ELR (cell line): ENCODE measurements at places on chromosomes 1 and 21.

DNA sequence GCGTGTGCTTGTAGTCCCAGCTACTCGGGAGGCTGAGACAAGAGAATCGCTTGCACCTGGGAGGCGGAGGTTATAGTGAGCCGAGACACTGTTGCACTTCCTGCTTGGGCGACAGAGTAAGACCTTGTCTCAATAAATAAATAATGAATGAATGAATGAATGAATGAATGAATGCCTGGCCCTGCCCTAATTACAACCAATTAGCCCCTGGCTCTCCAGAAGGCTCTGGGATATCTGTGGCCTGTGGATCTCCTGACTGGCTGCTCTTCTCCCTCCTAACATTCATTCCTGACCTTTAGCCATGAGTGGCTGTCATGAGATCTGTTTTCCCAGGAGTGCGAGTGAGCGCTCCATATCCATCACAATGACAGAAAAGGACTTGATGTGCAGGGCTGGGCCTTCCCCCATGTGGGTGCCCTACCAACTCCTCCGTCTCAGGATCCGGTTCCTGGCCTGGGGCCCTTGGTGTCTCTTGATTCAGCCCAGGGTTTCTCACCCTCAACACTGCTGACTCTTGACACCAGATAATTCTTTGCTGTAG, 243.6 kb upstream of the TMEM51 start:
- DNase-seq = no peak

DNA sequence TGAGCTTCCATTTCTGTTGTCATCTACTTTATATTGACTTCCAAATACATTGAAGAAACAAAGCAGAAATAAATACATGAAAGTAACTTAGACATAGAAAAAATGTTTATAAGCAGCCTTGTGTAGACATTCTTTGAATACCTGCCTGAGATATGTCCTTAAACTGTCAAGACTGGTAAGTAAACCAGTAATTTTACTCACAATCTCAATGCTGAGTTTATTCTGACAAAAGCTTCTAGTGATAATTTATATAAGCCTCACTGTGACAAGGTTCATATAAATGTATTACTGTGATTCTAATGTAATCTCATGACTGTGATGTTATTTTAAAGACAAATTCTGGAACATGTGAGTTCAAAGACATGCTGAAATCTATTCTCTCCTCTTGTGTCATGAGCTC, 516.7 kb upstream of the B3GALT2 start:
- no peak for DNase-seq

GRCh38 chr1:106406114-106406513, 650.4 kb upstream of the PRMT6 start:
- DNase-seq = no peak

DNA sequence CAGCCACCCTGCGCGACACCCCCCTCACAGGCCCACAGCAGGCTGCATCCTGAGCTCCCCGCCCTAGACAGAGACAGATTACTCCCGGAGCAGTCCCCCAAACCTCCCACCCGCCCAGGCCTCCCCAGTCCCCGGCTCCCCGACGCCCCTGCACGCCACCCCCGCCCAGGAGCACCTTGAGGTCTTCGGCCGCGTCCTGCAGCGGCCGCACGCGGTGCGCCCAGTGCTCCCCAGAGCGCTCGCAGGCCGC, 731 bp downstream of the TRIM11 start:
- no peak for DNase-seq

DNA sequence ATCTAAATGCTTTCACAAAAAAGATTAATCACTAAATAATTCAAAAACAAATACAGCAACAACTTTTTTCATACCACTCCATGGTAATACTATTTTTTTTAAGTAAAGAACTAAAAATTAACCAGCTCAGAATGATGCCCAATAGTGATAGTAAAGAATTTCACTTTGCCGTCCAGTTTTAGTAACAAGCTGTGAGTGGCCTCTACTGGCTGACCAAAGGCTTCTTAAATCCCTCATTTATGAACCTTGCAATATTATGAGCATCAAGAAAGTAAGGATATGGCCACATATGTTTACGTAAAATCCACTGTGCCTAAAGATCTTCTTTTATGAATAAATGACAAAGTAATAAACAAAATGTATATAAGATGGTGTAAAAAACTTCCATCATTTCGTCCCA, 108.6 kb downstream of the GPATCH2 start:
- DNase-seq = no peak

- peak; percentile 69 for DNase-seq
Measured at GRCh38 chr1:116489231-116489697, 81.6 kb downstream of the CD58 start.

DNA sequence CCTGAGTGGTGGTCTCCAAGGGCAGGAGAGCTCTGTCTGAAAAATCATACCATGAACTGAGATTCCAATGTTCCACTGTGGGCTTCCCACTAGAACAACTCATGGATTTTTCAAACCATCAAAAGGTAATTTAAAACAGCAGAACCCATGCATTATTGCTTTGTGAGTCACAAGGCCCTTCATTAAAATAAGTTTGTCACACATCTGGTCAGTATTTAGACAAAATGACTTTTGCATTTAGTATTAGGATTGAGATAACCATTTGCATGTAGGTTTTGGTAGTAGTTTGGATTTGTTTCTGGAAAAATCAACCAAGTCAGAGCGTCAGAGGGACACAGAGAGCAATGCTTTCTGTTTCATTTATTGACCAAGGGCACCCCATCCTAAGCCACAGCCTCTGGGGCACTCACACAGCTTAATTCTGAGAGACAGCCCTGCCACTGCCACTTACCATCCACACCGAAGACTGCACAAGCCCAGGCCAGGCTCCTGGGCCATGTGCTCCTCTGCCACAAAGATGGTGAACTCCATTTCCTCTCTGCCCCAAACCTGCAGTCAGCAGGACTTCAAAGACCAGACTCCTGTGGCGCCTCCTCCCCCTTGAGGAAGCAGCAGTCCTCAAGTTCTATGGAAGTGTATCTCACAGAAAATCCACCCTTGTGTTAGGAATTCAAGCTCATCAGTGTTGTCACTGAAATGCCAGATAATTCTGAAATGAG, 132.6 kb upstream of the DUSP10 start:
- peak; percentile 70 for DNase-seq

- DNase-seq = no peak
Measured at GRCh38 chr1:102842606-102843005, 265.7 kb downstream of the COL11A1 start.

DNA sequence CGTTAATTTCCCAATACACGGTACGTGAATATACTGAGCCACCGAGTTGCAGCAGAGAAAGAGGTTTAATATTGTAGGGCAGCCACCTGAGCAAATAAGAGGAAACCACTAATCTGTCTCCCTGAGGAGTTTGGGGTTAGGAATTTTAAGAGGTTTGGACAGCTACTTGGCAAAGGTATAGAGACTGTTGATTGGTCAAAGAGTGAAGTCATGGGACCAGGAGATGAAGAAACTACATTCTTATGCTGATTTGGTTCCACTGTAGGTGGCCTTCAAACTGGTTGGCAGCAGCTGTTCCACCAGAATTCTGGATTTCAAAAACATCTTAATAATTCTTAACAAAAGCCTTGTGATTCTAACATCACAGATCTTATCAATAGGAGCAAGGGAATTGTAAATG, 485.4 kb upstream of the PRMT6 start:
- DNase-seq = no peak

GRCh38 chr21:24995216-24995615, 612.1 kb downstream of the MRPL39 start:
- no peak for DNase-seq

DNA sequence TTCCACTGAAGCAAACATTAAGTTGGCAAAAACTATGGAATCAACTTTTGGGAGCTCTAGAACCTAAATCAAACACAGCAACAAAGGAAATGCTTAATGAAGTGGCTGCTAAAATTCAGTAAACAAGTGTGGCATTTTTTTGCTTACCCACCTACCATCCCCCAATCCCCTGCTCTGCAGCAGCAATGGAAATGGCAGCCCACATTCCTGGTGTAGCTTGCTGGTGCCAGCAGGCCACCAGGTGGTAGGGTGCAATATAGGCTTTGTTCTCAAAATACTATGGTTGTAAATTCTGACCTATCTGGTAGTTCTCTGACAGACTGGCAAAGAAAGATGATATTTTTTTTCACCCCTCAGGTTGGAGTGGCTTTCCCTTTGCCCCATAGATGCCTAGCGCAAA, 42.8 kb downstream of the SHCBP1L start:
- no peak for DNase-seq

DNA sequence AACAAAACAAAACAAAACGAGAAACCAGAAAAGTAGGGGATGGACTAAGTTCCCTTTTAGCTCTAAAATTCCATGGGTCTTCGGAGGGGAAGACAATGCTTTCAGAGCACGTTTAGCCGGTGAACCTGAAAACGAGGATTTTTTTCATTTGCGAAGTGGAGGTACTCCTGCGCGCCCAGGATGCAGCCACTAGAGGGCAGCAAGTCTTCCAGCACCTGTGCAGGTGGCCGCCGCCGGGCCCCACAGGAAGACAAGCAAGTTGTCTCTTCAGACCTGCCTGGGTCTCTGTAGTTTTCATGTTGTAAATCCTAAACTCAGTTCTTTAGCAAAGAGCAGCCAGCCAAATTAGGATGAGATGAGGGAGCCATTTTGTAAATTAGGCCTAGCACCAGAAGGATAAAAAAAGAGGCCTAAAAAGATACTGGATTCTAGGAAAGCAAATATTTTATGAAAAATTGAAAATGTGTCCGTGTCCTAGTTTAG, 17.7 kb upstream of the SNX27 start:
- DNase-seq = peak; percentile 67

GRCh38 chr21:29326914-29327554, 28.3 kb downstream of the BACH1 start:
- no peak for DNase-seq

DNA sequence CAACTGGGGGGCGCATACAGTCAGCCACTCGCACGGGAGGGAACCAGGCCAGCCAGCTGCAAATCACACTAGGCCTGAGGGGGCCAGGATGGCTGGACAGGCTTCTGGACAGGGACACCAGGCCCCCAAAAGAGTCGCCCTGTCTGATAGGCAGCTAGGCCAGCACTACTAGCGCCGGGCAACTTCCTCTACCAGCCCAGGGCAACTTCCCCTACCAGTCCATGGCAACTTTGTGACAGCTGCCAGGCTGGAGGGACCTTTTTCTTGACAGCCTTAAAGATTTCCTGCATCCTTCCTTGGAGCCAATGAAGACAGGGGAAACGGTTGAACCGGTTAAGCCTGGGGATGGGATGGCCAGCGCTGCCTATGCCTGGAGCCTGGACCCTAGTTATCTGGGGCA, 5.1 kb downstream of the IFFO2 start:
- no peak for DNase-seq

- no peak for DNase-seq
Measured at GRCh38 chr1:43382027-43382779, 7.4 kb downstream of the MED8 start.

DNA sequence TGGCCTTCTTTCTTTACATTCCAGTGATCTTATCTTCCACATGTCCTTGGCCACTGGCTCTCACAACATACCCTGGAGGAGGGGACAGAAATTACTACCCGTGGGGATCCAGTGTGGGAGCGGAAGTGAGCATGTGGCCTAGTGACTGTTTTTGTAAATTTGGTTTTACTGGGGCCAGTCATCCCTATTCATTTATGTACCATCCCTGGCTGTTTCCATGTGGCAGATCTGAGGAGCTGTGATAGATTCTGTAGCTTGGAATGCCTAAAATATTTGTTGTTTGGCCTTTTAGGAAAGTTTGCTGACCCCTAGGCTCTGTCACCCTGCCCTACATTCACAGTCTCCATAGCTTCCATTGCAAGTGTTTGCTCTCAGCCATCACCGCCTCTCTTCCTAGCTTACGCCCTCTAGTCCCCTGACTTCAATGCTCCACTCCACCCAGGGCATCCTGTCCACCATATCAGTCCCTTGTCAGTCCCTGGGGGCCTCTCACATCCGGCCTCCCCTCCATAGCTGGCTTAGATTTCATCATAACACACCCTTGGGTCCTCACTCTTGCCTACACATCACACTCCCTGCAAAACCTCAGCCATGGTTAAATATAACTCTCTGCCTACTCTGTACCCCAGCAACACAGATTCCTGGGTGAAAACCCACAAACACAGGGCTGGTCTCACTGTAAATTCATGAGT, 25.8 kb downstream of the DHCR24 start:
- DNase-seq = peak; percentile 30

DNA sequence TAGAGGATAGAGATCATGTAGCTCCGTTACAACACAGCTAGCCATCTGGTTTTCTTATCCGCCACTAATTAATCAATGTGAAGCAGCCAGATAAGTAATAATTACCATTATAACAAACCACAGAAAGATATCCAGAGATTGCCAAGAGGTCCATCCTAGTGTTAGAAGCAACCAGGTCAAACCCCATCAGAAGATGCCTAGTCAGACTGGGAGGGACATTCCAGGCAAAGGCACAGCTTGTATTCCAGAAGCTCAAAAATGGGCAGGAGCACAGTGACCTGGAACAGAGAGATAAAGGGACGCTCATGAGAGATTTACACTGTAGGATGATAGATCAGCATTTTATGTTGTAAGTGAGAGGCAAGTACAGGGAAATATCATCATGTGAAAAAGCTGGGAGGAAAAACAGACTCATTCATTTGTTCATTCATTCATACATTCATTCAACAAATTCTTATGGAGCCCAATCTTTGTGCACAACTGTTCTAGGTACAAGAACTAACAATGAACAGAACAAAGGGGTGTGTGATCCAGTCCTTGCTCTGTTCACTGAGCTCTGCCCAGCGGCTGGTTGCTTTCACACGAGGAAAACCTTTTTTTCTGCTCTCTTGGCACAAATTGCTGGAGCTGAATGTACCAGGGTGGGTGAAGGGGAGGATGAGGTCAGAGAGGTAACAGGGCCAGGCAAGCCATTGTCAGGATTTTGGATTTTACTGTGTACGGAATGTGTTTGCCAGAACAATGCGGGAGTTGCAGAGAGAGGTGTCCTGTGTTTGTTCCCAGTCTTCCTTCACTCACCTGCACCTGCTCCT, 240.8 kb upstream of the FGGY start:
- no peak for DNase-seq

- DNase-seq = no peak
Measured at GRCh38 chr1:193222056-193222615, 35.7 kb upstream of the B3GALT2 start.

GRCh38 chr1:31032266-31032665, 33.3 kb downstream of the PUM1 start:
- no peak for DNase-seq
